ENCODE measurements at places on chromosomes 2 and 18. TPM values are rescaled to one million over a fixed set of nuclear protein-coding genes. Genes with fewer than 3 reads are reported as not detected.

DNA sequence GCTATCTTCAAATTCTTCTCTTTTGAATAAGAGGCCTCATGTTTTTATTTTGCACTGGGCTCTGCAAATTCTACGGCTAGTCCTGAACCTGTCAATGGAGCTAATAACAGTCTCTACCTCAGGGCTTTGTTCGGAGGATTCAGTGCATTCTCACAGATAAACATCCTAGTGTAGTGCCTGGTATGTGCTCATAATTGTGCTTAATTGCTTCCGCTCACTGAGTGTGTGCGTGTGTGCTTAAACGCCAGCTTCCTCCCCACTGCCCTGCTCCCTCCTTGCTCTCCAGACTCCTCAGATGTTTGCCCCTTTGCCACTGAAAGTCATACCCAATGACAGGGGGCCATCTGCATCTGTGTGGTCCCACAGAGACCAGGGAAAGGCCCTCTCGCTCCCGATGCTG, 6.7 kb downstream of the GYPC start:
- no peak for DNase-seq

Gene ACKR3
- 88.7 TPM for total RNA-seq

- no peak for DNase-seq
Observed at GRCh38 chr2:64672708-64673107, 19.0 kb upstream of the SERTAD2 start.

DNA sequence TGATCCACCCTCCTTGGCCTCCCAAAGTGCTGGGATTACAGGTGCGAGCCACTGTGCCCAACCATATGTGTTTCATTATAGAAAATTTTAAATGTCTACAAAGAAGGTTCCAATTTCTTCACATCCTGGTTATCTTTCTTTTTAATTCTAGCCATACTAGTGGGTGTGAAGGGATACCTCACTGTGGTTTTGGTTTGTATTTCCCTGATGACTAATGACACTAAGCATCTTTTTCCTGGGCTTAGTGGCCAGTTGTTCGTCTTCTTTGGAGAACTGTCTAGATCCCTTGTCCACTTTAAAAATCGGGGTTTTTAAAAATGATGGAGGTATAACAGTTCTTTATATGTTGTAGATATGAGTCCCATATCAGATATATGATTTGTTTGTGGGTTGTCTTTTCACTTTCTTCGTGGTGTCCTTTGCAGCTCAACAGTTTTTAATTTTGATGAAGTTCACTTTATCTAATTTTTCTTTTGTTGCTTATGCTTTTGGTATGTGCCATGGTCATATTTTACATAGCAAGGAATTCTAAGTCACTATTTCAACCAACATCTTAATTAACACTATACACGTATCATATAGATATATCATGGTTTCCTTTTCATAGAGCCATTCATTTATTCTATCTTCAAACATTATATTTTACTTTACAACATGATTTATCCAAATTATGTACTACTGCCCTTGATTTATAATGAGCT, 135.0 kb upstream of the RIOK3 start:
- no peak for DNase-seq

GRCh38 chr2:181876614-181877063, 14.9 kb upstream of the ITPRID2 start:
- DNase-seq = no peak

Measured in tibial nerve (tissue), 4 donors.